ENCODE measurements at places on chromosomes 4 and X.

DNA sequence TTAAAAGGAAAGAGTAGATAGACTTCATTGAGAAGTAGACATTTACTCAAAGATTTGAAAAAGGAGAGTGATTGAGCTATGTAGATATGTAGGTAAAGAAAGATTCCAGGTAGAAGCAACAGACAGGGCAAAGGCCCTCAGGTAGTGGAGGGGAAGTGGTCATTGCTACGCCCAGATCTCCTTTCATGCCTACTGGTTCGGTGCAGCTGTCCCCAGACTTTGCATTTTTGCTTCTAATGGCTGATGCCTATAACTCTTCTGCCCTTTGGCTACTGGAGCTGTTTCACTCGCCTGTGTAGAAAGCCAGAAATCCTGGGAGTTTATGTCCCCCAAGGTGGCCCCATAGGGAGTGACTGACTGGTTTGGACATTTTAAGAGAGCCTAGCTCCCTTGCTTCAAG lies 16.9 kb upstream of the ARMCX2 start:
- DNase-seq, result no peak

- DNase-seq, result no peak
These were observed 34.1 kb downstream of the ART3 start for GRCh38 chr4:76108467-76109181.

- no peak for DNase-seq
These were observed 36.4 kb downstream of the FAT1 start for GRCh38 chr4:186687265-186687664.

DNA sequence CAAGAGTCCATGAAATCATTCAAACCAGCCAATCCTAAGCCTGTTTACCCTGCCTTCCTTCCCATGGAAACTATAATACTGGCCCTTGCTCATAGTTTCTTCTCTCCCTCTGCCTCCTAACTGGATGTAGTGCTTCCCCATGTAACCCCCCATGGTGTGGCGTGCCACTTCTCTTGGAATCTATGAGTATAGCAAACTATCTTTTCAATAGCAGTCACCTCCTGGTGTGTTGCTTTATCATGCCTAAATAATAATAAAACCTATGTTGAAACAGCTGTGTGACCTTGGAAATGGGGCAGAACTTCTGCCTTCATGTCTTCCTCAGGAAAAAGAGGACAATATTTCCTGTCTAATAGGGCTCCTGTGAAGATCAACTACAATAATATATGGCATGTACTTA lies 234.8 kb upstream of the EDNRA start:
- no peak for DNase-seq

GRCh38 chrX:115332832-115333231 lies 43.3 kb downstream of the LUZP4 start:
- DNase-seq, result no peak

DNA sequence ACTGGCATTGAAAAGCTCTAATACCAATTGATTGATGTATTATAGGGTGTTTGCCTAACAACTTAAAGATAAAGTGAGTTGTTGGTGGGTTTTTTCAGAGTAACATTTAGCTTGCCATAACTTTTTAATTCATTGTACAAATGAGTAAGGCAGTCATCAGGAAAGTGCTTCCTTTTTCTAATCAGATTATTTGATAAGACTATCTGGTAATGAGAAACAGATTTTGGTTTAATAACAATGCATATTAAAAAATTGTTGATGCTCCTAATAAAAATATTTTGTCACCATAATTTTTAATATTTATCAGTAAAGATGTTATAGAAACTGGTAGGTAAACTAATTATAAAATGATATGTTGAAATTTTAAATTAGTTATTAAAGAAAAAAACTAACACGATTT lies 51.3 kb downstream of the BLTP1 start:
- DNase-seq, result no peak

- no peak for DNase-seq
These were observed 15.8 kb downstream of the SYNPO2 start for GRCh38 chr4:118904418-118904817.

DNA sequence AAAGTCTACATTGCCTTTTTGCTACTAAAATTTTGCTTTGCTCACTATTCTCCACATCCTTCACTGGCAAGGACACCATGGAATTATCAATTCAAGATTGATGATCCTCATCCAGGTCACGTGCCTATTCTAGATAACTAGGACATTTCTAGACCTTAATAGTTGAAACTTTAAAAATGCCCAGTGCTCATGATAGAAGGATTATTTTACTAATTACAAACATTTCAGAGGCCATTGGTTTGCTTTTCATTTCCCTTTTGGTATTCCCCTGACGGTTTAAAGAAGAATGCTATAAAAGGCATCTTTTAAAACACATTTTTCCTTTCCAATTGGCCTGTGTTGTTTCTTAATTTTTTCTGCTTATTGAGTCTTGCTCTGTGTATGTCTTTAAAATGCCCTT lies 249.4 kb downstream of the NDST4 start:
- DNase-seq, result no peak

- DNase-seq, result no peak
These were observed 132.8 kb upstream of the KLF3 start for GRCh38 chr4:38531141-38531727.

GRCh38 chrX:13033193-13033592 lies 11.2 kb downstream of the FAM9C start:
- DNase-seq, result no peak

GRCh38 chr4:150079081-150079581 lies 886 bp downstream of the DCLK2 start:
- DNase-seq, result no peak

DNA sequence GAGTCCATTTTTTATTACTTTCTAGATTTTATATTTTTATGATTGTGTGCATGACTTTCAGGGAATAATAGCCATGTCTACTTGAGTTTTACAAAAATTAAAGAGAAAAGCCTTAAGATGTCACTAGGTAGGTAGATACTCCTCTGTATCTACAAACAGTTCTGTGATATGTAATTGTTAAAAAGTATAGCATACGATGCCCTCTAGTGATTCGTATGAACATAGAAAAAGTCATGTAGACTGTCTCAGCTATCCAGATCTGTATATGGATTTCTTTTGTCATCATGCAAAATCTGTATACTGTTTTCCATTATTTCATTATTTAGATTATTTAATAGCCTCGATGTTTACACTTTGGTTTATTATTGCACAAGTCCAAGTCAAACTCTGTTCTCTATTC lies 856.6 kb downstream of the CENPC start:
- no peak for DNase-seq

DNA sequence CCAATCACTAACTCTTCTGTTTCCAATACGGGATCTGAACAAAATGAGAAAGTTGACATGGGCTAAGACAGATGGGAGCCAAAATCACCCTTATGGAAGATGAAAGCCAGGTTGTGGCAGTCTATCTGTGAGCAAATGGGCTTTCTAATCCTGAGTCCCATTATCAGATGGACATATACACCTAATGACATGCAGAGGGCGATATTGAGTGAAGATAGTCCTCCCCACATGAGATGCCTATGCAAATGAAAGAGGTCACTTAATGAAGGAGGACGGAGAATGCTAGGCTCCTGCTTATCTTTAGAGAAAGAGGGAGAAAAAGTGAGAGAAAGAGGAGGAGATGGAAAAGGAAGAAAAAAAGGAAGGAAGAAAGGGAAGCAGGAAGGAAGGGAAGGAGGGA lies 547.5 kb downstream of the NLGN4X start:
- DNase-seq, result no peak

DNA sequence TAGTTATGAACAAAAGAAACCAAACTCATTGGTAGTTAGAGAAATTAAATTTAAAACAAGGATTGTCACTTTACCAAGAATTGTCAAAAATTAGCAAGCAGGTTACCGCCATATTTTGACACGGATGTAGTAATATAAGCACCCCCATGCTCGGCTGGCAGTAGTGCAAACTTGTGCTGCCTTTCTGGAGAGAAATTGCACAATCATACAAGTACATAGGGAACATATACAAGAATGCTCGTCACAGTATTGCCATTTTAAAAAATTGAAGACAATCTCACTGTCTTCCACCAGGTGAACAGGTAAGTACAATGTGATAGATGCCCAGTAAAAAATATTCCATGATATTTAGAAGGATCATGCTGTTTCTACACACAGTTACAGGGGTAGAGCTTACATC lies 55.6 kb upstream of the SLC39A8 start:
- no peak for DNase-seq

DNA sequence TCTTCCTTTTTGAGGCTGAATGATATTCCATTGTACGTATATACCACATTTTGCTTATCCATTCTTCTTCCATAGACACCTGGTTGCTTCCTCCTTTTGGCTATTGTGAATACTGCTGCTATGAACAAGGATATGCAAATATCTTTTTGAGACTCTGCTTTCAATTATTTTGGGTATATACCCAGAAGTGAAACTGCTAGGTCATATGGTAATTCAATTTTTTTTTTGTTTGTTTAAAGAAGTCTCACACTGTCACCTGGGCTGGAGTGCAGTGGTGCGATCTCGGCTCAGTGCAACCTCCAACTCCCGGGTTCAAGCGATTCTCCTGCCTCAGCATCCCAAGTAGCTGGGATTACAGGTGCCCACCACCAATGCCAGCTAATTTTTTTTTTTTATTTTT lies 75.3 kb downstream of the METTL14 start:
- no peak for DNase-seq

- DNase-seq, result no peak
These were observed 9.2 kb downstream of the ALB start for GRCh38 chr4:73413294-73413755.

DNA sequence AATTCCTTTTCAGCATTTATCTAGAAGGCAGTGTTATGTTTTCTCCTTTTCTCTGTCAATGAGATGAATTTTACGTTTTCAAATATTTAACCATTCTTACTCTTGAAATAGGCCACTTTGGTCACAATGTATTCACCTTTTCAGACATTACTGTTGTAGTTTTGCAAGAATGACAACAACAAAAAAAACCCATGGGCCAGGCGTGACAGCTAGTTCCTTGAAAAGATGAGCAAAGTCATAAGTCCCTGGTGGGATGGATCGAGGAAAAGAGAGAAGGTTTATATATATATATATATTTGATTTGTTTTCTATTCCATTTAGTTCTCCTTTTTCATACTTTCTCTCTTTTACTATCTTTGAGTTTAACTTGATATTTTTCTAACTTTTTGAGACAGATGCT lies 38.1 kb upstream of the ACSL1 start:
- no peak for DNase-seq

GRCh38 chr4:14943749-14944148 lies 58.5 kb upstream of the CPEB2 start:
- no peak for DNase-seq

- DNase-seq, result no peak
These were observed 1.3 kb upstream of the USP51 start for GRCh38 chrX:55490974-55491373.

DNA sequence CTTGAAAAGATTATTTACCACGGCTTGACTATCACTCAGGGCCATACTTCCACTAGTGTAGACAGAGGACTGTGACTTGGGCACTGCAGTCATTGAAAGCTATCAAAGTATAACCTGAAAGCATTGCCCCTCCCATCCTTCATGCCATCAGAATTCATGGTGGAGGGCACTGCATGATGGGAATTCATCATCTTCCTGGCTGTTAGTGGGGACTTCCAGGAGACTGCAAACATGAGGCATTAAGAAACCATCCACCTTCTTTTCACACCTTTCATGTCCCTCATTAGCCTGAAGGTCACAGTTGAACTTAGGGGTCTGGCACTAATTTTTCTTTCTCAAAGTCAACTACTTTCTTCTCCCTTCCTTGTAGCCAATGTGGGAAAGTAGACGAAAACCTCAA lies 25.8 kb downstream of the VSIG4 start:
- DNase-seq, result no peak

GRCh38 chr4:52317361-52317879 lies 266.3 kb downstream of the SPATA18 start:
- DNase-seq, result no peak

DNA sequence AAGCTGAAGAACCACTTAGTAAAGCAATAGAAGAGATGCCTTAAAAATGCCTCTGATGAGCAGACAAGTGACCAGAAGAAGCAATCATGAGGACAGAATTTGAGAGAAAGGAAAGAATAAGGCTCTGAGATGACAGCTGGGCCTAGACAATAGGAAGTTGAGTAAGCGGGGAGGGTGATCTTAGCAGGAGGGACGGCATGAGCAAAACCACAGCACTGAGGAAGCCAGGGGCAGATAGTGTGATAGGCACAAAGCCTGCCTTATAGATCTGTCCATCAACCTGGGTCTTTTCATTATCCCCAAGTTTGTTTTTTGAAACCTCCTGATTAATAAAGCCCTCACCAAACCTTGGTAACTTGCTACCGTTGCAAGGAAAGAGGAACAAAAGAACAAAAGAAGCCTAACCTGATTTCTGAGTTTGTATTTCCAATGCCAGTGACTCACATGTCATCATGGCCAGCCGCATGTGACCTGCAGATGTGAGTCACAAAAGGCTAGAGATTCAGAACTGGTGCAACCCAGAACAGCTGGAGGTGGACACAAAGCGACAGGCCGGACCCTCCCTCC lies 55.7 kb upstream of the PPARGC1A start:
- no peak for DNase-seq

DNA sequence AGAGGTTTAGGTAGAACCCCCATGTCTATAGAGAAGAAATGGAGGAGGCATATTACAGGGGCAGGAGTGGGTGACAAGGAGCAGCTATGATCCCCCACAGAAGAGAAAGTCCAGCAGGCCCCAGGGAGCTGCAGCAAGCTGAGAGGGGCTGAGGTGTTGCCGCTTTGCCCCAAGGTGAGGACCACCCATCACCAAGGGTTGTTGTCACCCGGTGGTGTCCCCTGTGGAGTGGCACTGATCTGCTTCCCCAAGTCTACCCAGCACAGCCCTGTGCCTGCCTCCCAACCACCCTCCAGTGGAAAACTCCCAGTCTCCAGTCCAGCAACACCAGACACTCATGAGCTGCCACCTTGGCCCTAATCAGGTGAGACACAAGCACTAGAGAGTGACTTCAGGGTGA lies 149.3 kb upstream of the NOCT start:
- DNase-seq, result no peak

GRCh38 chrX:119636419-119636818 lies 30.2 kb upstream of the NKRF start:
- no peak for DNase-seq

DNA sequence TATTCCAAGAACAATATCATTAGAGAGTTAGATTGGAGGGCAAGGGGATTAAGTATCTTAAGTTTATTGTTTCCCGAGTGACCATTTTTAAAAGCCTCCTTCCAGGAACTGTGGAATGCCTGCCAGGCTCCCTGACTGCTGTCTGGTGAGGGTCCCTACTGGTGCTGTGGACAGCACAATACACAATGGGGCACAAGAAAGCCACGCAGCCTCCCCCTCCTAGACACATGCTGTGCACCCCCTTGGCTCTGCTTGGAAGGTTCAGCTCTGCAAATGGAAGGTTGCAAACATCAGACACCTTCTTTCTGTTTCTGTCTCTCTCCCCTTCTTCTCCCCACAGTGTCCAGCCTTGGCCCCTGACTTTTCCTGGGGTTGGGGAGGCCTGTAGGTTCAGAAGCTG lies 153.2 kb downstream of the SHROOM3 start:
- DNase-seq, result no peak

- DNase-seq, result no peak
These were observed 31.5 kb downstream of the TEC start for GRCh38 chr4:48237996-48238645.

GRCh38 chr4:30744386-30744785 lies 24.2 kb downstream of the PCDH7 start:
- DNase-seq, result no peak

Measured in CD4-positive, alpha-beta T cell treated with Interleukin-10 for 1 hour (primary cell).